ENCODE measurements at places on chromosomes 2 and 18.

GRCh38 chr2:85154048-85154753, 21.0 kb downstream of the TCF7L1 start:
- no peak for DNase-seq

DNA sequence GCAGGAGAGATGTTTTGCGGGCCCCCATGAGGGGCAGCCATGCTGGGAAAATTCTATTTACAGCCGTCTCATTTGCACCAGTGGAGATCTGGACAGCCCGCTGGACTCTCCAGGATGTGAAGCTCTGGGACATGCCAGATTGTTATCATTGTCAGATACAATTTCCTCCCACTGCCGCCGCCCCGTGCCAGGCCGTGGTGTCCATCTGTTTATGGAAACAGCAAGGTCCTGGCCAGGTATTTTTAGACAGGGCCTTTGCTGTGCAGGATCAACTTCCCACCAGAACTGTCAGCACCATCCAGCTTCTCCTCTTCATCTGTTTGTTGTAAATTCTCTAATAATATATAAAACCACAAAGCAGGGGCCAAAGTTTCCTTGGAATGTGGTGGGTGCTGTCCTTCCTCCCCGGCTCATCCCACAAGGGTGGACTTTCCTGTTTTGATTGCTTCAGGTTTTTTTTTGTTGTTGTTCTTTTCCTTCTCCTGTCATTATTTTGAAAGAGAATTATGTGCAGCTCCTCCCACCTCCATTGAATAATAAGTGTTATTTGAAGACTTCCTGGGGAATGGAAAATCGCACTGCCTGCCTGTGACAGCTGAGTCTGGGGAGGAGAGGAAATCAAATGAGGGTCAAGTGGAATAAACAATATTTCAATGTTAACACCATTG, 398.1 kb downstream of the TNS1 start:
- no peak for DNase-seq

DNA sequence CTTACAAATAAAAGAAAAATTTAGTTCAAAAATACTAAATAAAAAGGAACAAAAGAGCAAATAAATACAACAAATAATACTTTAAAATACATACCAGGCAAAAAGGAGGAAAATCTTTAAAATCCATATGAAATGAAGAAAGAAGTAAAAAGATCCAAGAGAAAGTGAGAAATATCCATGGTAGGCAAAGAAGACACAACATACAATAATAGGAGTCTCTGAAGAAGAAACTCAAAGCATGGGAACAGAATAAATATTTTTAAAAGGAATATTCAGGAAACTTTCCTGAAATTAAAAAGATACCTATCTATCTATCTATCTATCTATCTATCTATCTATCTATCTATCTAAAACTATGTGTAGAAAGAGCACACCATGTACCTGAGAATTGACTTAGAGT, 196.8 kb downstream of the TMEM247 start:
- DNase-seq: no peak

DNA sequence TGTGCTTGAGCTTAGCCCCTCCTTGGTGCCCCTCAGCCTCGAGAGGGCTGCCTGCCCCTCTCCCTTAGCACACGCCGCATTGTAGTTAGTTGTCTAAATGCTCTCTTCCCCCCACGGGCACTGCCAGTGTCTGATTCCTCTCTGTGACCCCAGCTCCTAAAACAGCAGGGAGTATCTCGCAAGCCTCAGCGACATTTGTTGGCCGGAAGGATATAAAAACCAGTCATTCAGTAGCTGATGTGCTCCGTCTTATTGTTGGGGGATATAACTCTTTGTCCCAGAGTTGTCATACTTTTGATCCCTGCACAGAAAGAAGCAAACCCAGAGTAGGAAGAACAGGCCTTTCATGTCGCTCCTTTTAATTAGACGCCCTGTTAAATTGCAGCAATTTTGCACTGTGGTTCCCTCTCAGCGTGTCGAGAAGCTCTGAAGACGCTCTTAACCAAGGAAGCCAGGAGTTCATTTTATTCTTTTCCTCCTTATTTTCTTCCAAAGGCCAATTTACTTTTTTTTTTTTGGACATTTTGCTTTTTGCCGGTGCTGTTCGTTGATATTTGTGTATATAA, 201.8 kb downstream of the KLHL29 start:
- DNase-seq: no peak

DNA sequence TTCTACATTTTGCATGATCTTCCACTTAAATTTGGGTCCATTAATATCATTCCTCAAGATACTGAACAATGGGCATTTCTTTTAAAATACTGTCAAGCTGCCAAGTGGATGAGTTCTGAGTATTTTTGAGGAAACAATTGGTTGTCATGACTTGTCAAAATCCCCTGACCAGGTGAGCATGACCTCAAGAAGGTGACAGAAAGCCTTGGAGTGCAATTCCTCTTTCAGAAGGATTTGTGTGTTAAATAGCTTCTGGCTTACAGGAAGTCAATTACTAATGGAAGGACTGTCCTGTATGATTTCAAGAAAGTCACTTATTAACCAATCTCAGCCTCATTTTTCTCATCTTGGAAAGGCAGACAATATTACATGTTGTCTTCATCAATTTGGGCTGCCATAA, 460.6 kb downstream of the TSN start:
- no peak for DNase-seq

DNA sequence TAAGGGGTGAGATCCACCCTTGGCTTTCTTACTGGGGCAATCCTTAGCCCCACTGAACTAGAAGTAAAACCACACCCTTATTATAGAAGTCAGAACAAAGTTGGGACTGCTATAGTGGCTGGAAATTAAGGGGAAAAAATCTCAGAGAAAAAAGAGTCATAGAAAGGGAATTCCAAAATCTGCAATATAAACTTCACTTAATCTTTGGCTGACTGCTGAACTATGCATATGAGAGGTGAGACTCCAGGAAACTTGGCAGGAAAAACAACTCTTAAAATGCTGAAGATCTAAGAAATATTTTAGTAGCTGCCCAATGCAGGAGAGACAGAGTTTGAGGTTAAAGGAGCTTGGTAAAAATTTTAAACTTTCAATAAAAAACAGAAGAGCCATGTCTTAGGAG, 201.8 kb upstream of the FN1 start:
- DNase-seq: peak; percentile 43

DNA sequence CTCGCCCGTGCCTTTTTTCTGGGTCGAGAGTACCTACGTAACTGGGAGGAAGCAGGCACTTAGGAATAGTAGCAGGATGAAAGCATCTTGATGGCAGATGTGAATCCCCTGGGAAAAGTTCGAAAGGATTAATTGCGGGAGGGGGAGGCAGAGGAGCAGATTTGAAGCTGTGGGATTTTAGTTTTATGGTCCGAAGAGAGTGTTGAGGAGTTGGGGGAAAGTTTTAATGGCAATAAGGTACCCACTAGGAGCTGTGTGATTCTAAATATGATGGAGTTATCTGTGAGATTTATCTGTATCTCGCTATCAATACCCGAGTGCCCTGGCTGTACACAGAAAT, 1.1 kb downstream of the AGFG1 start:
- DNase-seq: peak; percentile 7

GRCh38 chr18:45009756-45010155, 329.1 kb downstream of the SETBP1 start:
- no peak for DNase-seq

GRCh38 chr2:25194576-25195122, 26.3 kb upstream of the POMC start:
- no peak for DNase-seq

DNA sequence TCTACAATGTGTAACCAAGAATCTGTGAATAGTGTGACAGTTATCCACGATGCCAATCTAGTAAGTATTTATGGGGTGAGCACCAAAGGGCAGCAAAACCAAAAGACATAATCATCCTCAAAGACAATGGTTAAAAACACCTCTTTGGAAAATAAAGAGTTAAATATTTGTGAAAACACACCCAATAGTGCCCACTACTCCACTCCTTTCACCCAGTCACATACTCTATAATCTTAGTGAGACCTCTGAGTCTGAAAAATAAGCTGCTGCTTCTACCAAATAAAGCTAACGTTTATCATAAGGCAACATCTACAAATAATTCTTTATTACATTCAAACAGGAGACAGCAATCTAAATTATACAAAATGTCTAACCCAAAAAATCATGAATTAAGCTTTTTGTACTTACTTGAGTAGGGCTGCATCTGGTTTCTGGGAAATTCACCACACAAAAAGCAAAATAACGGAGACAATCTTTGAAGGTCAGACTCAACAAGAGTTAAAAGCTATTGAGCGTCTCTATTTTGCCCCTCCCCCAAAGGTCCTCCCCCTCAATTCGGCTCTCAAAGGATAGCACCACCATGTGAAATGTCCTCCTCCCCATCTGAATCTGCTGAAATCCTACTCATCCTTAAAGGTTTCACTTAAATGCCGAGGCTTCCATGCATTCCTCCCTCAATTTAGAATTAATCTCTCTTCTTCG, 2.0 kb downstream of the RAPH1 start:
- DNase-seq: peak; percentile 63

GRCh38 chr2:219736209-219736608, 108.8 kb downstream of the SLC4A3 start:
- DNase-seq: peak; percentile 73

DNA sequence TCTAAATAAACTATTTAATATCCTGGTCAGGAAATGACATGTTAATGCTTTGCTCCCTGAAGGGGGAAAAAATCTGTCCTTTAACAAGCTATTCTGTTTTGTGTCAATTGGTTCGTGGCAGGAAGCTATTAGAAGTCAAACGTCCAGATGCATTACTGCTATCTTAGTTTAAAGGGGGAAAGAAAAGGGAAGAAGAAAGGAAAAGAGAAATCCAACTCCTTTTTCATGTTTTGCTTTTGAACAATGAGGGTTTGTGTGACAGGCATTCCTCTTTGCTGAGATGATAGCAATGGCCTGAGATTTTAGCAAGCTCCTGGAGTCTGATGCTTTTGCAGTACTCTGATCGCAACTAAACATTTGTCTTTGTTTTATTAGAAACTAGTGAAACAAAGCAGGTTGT, 24.6 kb downstream of the TRIB2 start:
- no peak for DNase-seq

DNA sequence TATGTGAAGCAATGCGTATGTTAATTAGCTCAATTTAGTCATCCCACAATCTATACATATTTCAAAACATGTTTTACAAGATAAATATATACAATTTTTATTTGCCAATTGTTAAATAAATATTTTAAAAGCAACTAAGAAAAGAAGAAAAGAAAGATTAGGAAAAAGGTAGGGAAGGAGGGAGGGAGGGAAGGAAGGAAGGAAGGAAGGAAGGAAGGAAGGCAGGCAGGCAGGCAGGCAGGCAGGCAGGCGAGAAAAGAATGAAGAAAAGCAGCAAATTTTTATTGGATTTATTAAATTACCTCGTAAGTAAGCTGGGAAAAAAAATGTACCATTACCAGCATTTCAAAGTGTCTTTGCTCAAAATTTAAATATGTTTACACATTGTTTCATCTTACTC, 30.5 kb downstream of the NOL4 start:
- no peak for DNase-seq

GRCh38 chr2:72674982-72675915, 150.6 kb downstream of the EXOC6B start:
- DNase-seq: no peak

DNA sequence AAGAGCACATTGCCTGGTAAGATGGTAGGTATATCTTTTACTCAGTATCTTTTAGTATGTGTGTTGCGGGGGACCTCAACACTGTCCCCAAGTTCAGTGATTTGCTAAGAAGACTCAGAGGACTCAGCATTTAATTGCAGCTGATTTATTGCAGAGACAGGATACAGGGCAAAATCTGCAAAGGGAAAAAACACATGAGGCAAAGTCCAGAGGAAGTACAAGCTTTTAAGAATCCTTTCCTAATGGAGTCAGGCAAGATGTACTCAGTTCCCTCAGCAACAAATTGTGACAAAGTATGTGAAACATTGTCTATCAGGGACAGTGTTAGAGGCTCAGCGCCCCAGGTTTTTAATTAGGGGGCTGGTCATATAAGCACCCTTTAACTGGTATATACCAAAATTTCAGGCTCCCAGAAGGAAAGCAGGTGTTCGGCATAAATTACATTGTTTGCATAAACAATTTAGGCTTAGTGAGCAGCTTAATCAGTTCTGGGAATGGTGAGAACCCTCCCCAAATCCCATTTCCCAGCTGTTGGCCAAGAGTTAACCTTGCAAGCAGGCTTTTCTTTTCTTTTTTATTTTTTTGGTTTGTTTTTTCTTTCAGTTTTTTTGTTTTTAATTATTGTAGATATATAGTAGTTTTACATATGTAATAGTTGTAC, 41.7 kb downstream of the RAB3GAP1 start:
- no peak for DNase-seq

DNA sequence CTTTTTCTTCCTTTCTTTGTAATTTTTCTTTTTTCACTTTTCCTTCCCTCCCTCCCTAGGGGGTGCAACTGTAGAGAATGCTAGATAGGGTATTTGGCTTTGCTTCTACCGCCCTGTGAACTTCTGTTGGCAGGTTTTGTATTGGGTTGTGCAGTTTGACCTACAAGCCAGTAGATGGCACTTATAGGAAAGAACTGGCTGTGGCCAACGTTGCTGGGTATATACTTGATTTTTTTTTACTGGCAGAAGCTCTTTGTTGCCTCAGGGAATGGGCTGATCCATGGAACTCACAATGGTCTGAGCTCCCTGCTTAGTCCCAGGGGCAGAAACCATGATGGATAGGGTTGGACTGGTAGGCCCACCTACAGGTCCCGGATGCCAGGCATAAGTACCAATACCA, 1019.5 kb upstream of the LRRTM1 start:
- DNase-seq: peak; percentile 2

DNA sequence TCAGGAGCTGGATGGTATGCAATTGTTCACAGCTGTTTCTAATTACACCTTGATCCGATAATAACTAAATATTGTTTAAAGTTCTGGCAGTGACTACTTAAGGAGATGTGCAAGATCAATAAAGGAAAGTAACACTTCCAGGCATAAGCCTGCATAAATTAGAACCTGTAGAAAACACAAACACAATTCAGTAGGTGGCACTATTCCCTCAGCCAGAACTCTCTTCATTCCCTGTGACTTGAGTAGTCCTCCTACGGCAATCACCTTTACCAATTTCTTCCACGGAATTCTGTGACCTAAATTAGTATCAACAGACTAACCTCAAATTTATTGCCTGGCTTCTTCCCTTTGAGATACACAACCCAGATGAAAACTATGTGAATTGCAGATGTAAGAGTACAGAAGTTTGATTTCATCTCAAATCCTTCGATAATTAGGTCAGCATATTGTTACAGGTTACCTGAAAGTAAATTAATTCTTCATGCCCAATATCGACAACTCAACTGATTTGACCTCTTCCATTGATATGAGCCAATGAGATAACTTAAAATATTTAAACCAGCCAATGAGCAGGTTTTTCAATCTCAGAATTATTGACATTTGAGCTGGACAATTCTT, 137.8 kb downstream of the PID1 start:
- DNase-seq: peak; percentile 27

Data from fibroblast of skin of scalp (primary cell).